ENCODE measurements at places on chromosomes 16 and 17.

DNA sequence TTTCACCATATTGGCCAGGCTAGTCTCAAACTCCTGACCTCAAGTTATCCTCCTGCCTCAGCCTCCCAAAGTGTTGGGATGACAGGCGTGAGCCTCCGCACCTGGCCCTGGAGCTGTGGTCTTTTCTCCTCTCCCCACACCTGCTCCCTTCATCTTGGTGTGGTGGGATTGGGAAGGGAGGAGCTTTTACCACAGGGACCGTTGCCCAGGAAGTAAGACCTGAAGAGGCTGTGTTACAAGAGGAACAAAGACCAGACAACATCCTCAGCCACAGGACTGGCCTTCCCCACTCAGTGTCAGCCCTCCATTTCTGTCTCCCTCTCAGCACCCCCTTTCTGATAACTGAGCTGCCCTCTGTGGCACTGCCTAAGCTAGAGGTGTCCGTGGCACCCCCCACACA, 9.4 kb upstream of the C17orf113 start:
- DNase-seq, result no peak

- no peak for DNase-seq
Measured at GRCh38 chr17:51263006-51263405, 2.7 kb downstream of the UTP18 start.

- DNase-seq, result no peak
Measured at GRCh38 chr16:68446681-68447652, 1.3 kb downstream of the SMPD3 start.

DNA sequence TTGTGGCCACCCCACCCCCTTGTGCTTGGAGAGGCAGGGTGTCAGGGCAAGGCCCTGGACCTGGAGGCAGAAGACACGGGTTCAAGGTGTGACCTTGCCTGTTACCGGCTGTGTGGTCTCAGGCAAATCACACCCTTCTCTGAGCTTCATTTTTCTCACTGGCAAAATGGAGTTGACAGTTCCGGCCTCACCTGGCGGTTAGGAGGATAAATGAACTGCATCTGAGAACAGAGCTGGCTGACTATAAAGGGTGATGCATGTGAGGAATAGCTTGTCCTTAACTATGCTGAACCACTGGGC, 4.2 kb upstream of the MEOX1 start:
- no peak for DNase-seq

DNA sequence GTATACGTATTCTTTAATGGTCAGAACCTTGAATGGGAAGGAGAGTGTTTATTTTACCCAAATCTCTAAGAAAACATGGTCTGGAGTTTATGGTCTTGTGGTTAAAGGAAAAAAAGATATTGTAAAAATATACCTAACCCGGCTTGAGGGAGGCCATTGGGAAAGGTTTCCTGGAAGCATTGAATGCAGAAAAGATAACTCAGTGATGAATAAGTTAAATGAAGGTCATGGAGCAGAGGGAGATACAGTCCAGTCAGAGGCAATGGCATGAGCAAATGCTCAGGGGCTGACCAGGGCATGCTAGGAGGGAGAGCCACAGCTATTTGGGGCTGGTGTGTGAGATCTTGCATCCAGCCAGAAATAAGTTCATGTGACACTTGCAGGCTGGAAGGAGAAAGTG, 430.4 kb upstream of the CDH5 start:
- DNase-seq, result no peak

DNA sequence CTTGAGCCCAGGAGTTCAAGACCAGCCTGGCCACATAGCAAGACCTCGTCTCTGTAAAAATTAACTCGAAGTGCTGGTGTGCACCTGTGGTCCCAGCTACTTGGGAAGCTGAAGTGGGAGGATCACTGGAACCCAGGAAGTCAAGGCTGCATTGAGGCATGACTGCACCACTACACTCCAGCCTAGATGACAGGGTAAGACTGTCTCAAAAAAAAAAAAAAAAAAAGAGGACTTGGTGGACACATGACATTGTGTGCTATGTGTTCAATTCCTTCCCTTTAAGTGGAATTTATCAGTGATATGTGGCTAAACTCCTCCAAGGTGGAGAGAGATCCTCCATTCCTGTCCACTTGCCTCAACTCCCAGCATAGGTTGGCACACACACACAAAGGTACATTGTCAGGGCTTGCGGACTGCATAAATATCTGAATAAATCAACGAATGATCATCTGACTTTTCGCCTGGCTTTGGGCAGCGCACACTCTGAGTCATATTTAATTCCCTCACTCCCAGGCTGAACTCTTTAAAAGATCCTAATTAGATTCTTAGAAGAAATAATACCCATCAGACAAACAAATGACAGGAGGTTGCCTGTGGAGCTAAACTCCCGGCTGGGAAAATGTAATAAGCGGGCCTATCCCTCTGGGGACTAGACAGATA, 25.0 kb upstream of the SYT17 start:
- no peak for DNase-seq

- DNase-seq, result no peak
Measured at GRCh38 chr17:10019941-10020451, 114.9 kb upstream of the RCVRN start.

DNA sequence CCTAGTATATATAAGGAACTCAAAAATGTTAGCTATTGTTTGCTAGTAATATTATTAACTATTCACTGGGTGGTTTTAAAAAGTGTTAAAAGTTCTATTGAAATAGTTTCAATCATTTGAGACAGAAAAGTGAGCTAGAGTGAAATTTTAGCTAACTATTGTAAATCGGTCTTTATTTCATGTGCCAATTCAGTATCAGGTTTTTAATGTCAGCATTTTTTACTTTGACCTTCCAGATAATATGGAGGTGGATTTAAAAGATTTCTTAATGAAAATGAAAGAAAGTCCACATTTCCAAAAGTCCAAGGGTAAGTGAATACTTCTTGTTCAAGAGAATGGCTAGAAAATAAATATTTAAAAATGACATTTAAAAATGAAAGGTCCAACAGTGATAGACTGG, 90.9 kb downstream of the EFCAB13 start:
- no peak for DNase-seq

- no peak for DNase-seq
Measured at GRCh38 chr16:48188449-48189102, 32.8 kb upstream of the ABCC12 start.

DNA sequence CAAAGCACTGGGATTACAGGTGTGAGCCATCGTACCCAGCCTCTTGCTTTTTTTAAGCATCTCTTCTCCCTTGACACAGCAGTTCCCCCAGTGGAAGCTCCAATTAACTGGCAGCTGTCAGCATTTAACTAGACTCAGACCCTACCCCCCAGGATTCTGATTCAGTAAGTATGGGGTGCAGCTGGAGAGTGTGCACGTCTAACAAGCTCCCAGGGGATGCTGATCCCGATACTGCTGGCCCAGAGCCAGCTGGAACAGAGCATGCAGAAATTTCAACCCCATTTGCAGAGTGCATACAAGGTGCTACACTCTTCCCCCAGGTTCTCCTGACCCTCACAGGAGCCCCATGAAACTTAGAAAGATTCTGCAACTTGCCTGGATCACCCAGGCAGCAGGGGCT, 27.7 kb upstream of the BCO1 start:
- DNase-seq, result no peak

DNA sequence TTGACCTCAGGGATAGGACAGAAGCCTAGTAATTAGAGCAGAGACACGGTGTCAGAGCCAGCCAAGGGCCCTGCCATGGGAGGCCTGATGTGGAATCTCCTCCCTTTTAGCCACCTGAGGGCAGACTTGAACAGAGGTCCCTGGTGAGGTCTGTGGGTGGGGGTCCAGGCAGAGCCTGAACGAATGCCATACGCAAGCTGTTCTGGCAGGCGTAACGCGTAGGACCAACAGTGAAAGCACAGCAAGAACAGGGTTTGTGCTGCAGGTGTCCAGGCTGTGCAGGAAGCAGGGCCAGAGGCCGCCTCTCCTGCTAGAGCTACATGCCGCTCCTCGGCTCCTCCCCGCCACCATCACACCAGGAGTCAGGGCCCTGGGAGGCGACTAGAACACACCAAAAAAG, 81.9 kb upstream of the TBX2 start:
- DNase-seq, result no peak

DNA sequence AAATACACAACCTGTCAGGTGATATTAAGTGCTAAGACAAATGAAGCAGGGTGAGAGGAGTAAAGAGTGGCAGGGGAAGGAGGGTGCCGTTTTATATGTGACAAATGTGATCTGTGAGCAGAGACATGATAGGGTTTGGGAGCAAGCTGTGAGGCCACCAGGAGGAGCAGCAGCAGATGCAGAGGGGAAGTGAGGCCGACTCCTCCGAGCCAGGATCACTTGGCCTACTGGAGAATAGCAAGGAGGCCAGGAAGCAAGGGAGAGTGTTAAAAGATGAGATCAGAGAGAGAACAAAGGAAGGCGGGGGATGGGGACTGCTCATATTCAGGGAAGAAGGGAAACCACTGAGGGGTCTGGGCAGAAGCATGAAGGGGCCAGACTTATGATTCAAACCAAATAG, 129.4 kb downstream of the TANGO6 start:
- DNase-seq, result no peak

DNA sequence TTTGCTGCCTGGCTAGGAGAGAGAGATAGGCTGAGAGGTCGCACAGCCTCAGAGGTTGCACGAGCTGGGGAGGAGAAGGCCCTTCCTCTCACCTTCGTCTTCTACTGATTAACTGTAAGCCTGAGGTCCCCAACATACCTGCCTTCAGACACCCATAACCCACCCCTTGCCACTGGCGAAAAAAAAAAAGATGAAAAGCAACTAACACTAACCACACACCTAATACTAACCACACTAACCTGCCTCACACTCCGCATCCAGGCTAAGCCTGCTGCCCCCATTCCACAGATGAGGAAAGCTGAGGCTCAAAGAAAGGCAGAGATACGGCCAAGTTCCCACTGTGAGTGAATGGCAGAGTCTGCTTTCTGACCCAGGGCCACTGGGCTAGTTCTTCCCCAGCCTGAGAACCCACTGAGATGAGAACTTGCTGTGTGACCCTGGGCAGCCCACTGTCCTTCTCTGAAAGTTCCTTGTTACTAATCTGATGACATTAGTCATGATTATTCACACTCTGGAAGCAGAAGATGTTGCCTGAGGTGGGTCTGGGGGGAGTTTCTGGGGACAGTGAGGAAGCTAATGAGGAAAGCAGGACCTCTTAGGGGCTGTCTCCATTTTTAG, 4.6 kb downstream of the IL21R start:
- DNase-seq, result no peak

DNA sequence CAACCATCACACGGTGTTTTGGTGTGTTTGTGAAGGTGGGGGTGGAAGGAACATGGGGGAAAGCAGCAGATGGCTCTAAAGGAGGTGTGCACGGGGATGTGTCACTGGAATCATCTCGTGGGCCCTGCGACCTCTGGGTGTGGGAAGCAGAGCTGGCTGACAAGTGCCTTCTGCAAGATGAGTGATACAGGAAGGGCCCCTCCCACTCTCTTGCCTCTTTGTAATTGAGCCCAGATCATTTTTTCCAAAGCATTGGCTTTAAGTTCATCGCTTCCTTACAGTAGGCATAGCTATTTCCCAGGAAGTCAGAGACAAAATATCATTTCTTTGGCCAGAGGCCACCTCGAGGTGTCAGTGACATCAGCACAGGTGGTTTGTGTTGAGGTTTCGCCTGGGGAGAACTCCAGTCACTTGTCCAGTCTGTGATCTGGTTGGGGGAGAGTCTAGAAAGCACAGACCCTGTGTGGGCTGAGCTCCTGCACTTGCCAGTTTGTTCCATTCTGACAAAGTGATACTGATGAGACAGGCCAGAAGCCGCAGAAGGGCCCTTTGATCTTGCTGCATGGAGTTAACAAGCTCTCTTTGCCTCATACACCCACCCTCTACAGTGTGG, 20.6 kb upstream of the SNTB2 start:
- no peak for DNase-seq

DNA sequence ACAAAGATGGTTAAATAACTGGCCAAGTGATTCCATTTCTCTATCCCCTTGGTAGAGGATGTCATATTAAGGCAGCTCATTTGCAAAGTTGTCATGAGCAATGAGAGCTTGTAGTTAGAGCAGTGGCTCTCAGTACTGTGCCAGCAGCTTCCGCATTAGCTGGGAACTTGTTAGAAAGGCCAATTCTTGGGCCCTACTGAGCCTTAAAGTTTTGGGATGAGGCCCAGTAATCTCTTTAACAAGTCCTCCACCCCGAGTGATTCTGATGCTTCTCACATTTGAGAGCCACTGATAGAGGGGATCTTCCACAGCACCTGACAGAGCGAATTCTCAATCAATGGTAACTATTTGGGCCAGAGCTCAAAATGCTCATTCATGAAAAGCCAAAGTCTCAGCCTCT, 20.2 kb upstream of the CCL1 start:
- no peak for DNase-seq

DNA sequence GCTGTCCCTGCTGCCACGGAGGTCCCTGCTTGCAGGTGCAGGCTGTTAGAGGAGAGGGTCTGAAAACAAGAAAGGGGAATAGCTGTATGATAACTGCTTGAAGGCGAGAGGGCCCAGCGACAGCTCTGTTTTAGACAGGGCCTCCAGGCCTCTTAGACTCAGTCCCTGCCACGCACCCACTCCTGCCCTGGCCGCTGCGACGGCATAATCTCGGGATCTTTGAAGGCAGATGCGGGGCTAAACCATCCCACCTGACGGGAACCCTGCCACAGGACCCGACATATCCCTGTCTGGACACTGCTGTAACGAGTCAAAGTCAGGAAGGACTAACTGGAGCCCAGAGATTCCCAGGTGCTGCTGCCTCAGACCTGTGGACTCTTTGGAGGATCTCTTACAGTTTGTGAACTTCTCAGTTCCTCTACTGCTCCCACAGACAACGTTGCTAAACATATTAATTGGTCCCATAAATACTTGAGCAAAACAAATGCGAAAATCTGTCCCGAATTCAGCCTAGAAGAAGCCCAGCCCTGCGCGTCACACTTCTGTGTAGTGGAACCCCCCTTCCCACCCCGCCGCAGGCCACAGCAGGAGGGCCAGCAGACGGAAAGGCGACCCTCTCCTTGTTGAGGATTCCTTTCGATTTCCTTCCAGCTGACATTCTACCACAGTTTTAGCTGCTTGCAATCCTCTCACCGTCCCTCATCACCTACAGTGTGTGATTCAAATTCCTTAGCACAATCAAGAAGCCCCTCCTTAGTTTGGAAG, 998 bp upstream of the TMEM11 start:
- DNase-seq, result no peak

DNA sequence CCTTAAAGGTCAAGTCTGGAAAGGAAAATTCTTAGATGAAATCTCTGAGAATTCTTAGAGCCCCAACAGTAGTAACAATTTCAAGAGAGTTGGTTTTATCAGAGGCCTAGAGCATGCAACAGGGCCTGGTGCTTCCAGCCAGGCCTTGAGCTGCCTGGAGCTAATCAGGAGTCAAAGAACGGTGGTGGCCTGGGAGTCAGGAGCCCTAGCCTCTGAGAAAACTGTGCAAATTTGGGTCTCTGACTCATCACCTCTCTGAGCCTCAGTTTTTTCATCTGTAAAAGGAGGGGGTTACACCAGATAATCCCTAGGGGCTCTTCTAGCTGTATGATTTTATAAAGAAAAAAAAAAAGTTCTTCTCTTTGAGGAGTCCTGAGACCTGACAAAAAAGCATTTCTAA, 227.3 kb upstream of the RPL38 start:
- DNase-seq, result no peak

GRCh38 chr17:1865252-1866037, 35.6 kb downstream of the RPA1 start:
- DNase-seq, result no peak

All from NCI-H774 (cell line).